Regular cardiac myocyte (primary cell): ENCODE measurements at places on chromosomes 1 and 21. TPM values are rescaled to one million over a fixed set of nuclear protein-coding genes. Genes with fewer than 3 reads are reported as not detected.

The KCNE1 gene
- 0.19 and 0.56 TPM in 2 replicates for total RNA-seq

The WDR64 gene
- not detected in 2 replicates for total RNA-seq

The RGS8 gene
- 0.28 TPM in 1 of 2 replicates, not detected in the other for total RNA-seq

The GABRD gene
- not detected in 2 replicates for total RNA-seq

The DMRTA2 gene
- under 0.01 TPM in 1 of 2 replicates, not detected in the other for total RNA-seq

The TDRD10 gene
- total RNA-seq = 0.28 TPM in 1 of 2 replicates, not detected in the other

The TIAM1 gene
- 7.3 and 10.4 TPM in 2 replicates for total RNA-seq

The KCNJ10 gene
- total RNA-seq = not detected in 2 replicates

The GNG12 gene
- total RNA-seq = 214 and 234 TPM in 2 replicates

The COL8A2 gene
- 0.58 and 2.0 TPM in 2 replicates for total RNA-seq

The PPIAL4G gene
- total RNA-seq = not detected in 2 replicates

The RXRG gene
- not detected in 2 replicates for total RNA-seq

The GPR37L1 gene
- not detected in 2 replicates for total RNA-seq

The C1orf53 gene
- total RNA-seq = 4.4 and 10.1 TPM in 2 replicates

The CD53 gene
- total RNA-seq = not detected in 2 replicates

The TMEM125 gene
- total RNA-seq = under 0.01 TPM in 1 of 2 replicates, not detected in the other

The FAM167B gene
- 0.38 and 2.0 TPM in 2 replicates for total RNA-seq

The FCGR2B gene
- total RNA-seq = not detected in 2 replicates

The OR10Z1 gene
- total RNA-seq = not detected in 2 replicates

The ASB17 gene
- not detected in 2 replicates for total RNA-seq
